ENCODE measurements at places on chromosomes 7 and 10.

GRCh38 chr7:6423942-6424701 lies 23.6 kb downstream of the DAGLB start:
- no peak for DNase-seq

DNA sequence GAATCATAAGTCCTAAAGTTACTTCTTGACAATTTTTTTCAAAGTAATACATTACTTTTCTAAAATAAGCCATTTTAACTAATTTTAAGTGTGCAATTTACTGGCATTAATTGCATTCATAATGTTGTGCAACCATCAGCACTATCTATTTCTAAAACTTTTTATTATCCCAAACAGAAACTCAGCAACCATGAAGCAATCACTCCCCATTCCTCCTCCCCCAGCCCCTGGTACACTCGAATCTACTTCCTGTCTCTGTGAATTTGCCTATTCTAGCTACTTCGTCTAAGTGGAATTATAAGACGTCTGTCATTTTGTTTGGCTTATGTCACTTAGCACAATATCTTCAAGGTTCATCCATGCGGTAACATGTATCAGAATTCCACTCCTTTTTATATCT lies 84.9 kb downstream of the MKX start:
- DNase-seq, result no peak

DNA sequence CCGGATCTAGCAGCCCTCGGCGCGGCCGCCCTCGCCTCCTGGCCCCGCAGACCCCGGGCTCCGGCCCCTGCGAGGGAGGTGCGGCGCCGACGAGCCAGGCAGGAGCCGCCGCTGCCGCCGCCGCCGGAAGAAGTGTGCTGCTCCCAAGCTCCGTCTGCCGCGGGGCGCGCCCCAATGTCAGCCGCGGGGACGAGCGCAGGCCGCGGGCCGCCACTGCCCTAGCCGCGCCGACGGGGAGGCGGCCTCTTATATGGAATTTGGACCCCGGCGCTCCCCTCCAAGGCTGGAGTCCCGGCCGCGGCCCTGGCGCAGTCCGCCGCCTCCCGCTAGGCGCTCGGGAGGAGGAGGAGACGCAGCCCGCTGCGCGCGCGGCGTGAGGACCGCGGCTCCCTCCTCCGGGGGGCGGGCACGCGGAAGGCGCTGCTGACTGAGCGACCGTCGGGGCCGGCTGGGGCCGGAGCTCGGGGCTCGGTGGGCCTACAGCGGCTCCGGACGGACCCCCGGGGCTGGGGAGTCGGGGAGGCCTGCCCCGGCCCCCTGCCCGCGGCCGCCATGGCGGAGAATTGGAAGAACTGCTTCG lies at the start of gene TRIM8:
TSS of gene TRIM8 (plus strand) at position 414 of the 580 bp plus-strand sequence. CDS start at position 553, 139 bp downstream.
- DNase-seq, result peak; percentile 24

DNA sequence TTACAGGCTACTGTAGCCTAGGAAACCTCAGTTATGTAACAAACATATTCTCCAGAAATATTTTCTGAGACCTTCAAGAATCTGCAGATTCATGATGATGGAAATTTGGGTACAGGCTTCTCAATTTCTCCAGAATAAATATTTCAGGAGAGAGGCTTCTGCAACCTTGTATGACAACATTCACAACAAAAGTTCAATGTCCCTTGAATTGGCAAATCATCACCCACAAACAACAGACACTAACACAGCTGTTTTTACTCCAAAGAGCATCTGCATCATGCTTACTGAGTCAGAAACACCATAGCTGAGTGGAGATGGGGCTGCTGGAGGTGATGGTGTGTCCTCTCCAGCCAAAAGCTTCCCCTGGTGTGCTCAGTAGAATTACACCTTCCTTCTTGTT lies 9.3 kb upstream of the COBL start:
- no peak for DNase-seq

DNA sequence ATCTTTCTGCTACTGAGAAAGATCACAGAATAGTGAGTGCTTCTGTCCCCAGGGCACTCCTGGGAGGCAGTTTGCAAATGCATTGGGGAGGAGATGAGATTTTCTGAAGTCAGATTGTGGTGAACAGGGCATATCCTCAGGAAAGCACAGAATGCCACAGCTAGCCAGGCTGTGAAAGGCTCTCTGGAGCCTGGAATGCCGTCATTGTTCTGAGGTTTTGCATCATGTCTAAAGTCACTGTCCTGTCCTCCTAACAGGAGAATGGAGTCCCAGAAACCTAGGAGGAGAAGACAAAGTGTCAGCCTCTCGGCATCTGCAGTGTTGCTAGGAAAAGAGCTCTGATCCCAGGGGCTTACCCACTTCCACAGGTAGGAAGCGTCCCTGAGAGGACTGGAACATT lies 69.2 kb upstream of the IGFBP3 start:
- DNase-seq, result no peak

DNA sequence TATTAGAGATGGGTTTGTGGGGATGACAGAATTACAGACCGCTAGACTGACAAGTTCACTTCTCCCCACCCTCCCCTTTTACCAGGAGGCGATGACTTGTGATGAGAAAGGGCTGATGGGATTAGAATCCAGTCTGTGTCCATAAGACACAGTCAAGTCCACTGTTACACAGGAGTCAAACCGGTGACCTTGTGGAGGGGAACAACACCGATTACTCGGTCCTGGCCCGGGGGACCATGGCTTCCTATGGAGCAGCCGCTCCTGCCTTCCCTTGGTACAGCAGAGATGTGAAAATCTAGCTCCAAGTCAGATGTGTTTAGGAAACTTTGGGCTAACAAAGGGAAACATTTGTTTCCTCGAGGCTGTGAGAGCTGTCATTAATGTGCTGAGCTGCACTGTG lies 105.5 kb downstream of the ACTR3B start:
- no peak for DNase-seq
